Chondrocyte (in vitro differentiated cells): ENCODE measurements at places on chromosomes 1 and 21. TPM values are rescaled to one million over a fixed set of nuclear protein-coding genes. Genes with fewer than 3 reads are reported as not detected.

The MCOLN2 gene
- total RNA-seq = not detected in 3 replicates

The MACF1 gene
- 377 to 446 TPM (median 386 TPM) in 3 replicates for total RNA-seq

The ETNK2 gene
- 10.2 to 30.2 TPM (median 10.5 TPM) in 3 replicates for total RNA-seq

The VWA1 gene
- total RNA-seq = 12.5 to 27.2 TPM (median 24.3 TPM) in 3 replicates

The ARHGEF16 gene
- 1.1 to 4.1 TPM (median 2.0 TPM) in 3 replicates for total RNA-seq

The KRTAP13-2 gene
- total RNA-seq = not detected in 3 replicates
